ENCODE measurements at places on chromosomes 13 and 19.

- no peak for DNase-seq
Observed at GRCh38 chr13:114102131-114102520, 30.3 kb downstream of the RASA3 start.

GRCh38 chr13:50527188-50527587 lies 316.3 kb downstream of the DLEU7 start:
- no peak for DNase-seq

GRCh38 chr19:45444318-45445041 lies 20.8 kb upstream of the ERCC1 start:
- peak; percentile 89 for DNase-seq

DNA sequence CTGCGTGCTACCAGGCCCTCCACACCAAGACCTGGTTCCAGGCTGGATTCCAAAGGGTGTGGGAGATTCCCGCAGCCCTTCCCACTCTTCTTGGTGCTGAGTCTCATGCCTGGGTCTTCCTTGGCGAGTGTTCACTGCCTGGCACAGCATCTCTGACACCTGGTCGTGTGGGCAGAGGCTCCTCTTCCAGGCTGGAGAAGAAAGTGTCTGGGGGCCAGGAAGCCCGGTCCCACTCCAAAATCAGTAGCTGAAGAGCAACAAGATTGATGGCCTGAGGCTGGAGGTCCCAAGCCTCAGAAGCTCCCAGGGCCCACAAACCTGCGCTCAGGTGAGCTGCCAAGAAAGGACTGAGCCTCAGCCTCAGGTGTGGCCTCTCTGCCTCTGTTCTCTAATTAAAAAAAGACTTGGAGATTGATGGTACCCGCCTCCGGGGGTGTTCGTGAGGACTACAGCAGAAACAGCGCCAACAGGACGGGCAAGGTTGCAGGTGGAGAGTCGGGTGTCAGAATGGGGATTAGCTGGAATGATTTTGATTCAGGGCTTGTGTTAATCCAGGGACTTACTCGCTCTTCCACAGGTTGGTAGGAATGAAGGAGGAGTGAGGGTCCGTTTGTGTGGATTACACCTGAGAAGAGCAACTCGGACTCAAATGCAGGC lies 217.5 kb downstream of the TEX29 start:
- DNase-seq, result no peak

DNA sequence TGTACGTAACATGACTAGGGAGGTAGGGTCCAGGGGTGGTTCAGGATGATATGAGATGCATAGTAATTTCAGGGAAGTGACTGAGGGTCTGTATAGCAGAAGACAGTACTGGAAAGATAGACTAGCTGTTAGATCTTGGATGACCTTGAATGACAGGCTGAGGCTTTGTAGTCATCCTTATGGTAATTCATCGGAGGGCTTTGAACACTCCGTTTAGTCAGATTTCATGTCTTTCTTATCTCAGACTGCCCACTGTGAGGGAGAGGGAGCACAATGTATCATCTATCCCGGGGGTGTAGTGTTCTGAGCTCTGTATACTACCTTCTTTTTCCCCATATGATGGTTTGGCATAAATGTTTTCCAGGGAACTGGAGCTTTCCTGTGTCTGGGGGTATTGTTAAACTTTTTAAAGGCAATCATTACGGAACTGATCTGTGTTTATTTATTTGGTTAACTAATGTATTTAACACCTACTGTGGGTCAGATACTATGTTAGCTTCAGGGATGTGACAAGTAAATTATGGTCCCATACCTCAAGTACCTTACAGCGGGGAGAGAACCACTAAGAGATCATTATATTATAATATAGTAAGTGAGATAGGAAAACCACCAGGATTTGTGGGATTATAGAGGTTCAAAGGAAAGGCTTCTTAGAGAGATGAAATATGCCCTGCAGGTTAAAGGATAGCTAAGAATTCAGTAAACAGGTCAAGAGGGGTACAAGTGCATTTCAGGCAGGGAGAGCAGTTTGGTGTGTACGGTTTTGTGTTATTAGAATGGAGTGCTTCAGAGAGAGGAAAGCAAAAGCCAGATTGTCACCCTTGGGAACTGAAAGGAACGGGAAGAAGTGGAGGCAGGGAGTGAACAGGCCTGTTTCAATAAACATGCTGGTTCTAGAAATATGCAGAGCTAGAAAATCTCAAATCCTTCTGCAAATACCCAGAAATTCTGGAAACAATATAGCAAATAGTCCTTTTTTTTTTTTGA lies 164.8 kb upstream of the KL start:
- no peak for DNase-seq

GRCh38 chr13:109281903-109282635 lies 504.3 kb downstream of the IRS2 start:
- DNase-seq, result no peak

GRCh38 chr19:8126008-8126407 lies 23.4 kb downstream of the FBN3 start:
- no peak for DNase-seq

DNA sequence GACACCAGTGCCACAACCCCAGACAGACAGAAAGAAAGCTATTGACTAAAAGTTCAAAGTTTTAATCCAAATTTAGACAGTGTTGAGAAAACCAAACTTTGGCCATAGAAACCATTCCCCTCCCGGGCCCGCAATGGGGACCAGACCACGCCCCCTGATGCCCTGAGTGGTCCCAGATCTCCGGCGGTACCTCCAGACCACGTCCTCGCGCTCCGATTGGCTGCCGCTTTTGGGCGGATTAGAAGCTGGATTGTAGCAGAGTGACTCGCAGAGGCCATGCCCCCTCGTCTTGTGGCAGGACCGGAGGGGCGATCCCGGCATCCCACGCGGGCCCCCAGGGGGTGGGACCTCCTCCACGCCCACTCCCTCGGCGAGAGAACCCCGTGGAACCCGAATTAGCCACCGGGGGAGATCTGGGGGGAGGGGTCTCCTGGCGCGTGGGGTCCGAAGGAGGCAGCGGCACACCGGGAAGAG lies 797 bp upstream of the HSD17B14 start:
- DNase-seq, result peak; percentile 69

- DNase-seq, result no peak
Observed at GRCh38 chr13:73782450-73783449, 351.5 kb downstream of the KLF12 start.

GRCh38 chr19:58227964-58228584 lies 640 bp upstream of the ZNF544 start:
- DNase-seq, result no peak

- no peak for DNase-seq
Observed at GRCh38 chr13:113938246-113938645, 35.6 kb downstream of the C13orf46 start.

DNA sequence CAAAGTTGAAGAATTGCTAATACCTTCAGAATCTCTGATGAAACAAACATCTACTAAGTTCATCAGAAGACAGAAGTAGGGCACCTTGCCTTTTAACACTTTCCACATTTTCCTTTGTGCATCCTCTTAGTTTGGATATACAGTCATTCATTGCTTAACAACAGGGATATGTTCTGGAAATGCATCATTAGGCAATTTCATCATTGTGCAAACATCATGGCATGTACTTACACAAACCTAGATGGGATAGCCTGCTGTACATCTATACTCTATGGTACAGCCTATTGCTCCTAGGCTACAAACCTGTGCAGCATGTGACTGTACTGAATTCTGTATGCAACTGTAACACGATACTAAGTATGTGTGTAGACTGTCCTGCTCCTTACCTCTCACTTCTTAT lies 169.8 kb downstream of the SUCLA2 start:
- no peak for DNase-seq

- DNase-seq, result no peak
Observed at GRCh38 chr19:38664503-38665211, 17.2 kb downstream of the ACTN4 start.

GRCh38 chr19:16041299-16041990 lies 34.9 kb upstream of the TPM4 start:
- peak; percentile 90 for DNase-seq

DNA sequence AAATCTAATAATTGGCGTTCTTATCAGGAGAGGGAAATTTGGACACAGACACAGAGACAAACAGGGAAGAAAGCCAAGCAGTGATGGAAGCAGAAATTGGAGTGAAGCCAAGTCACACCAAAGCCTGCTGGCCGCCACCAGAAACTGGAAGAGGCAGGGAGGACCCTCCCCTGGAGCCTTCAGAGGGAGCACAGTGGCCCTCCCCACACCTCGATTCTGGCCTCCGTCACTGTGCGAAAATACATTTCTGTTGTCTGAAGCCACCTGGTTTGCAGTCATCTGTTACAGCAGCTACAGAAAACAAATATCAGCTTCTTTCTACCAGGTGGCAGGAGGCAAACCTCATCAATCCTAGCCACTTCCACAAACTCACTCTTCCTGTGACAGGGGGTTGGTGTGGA lies 8.3 kb upstream of the TLE6 start:
- no peak for DNase-seq

- no peak for DNase-seq
Observed at GRCh38 chr19:34126966-34127365, 45.3 kb upstream of the LSM14A start.

DNA sequence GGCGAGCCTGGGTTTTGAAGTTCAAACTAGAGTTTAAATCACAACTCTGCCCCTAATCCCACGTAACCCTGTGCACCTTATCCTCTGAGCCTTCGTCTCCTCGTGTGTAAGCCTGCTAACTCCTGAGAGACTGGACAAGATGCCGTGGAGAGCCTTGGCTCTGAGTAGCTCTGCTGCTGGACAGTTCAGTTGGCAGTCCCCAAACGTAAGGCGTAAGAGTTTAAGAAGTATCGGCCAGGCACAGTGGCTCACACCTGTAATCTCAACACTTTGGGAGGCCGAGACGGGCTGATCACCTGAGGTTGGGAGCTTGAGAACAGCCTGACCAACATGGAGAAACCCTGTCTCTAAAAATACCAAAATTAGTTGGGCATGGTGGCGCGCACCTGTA lies 4.7 kb upstream of the CD79A start:
- no peak for DNase-seq

DNA sequence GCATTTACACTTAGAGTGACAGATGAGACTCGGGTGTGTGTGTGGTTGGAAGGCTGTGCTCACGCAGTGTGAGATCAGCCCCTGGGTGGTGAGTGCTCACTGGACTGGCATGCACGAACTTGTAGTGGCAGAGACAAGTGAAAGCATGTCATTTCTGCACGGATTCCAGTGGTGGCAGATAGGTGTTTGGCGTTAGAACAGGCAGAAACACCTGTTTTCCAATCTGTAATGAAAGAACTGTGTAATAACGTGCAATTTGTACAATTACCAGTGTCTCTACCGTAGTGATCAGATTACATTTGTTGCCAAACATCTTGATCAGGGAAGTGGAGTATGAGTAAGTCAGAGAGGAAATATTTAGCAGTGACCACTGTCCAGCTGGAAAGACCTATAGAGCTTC lies 8.2 kb downstream of the LAMP1 start:
- DNase-seq, result no peak

DNA sequence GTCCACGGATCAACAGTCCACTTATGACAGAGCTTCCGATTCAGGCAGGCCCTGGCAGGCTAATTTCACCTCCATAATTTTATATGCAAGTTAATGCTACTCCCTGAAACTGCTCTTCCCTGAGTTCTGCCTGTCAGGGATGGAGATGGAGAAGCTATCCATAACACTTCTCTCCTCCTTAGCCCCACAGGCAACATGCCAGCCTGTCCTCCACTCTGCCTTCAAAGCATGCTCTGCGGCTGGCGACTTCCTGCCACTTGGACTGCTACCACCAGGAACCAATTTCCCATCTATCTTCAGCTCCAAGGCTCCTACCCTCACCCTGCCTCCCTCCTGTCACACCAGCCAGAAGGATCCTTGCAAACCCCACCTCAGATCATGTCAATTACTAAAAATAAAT lies 35.4 kb downstream of the GSX1 start:
- no peak for DNase-seq

GRCh38 chr19:41753936-41754529 lies 1.3 kb upstream of the CEACAM6 start:
- DNase-seq, result peak; percentile 36

- DNase-seq, result no peak
Observed at GRCh38 chr13:113258321-113259054, 38.6 kb upstream of the LAMP1 start.

DNA sequence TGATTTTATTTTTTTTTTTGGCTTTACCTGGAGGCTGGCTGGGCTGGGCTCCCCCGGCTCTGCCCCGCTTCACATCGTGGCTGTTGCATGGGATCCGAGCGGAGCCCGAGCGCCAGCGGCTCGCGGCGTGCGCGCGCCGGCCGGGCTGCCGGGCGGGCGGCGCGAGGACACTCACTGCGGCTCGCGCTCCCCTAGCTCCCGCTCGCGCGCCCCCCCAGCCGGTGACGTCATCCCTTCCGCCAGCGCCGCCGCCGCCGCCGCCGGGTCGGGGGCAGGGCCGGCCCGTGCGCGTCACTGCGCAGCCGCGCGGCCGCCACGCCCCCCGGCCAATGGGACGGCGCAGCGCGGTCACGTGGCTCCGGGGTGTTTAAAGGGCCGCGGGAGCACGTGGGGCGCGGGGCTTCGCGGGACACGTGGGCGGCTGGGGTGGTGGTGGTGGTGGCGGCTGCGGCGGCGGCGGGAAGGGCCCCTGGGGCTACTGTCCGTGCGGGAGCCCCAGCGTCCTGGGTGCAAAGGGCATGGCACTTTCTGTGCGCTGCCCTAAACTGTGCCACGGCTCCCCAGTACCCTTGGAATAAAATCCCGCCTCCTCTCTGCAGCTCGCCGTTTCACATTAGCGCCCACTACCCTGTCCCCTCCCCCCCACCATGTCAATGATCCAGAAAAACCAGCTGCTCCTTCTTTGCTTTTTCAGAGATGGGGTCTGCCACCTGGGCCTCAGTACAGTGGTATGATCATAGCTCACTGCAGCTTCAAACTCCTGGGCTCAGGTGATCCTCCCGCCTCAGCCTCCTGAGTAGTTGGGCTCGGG lies at the start of gene PTPRS:
TSS of gene PTPRS (minus strand) at position 176 of the 811 bp plus-strand sequence. CDS start 54,672 bp downstream, outside the sequence.
- peak; percentile 89 for DNase-seq

DNA sequence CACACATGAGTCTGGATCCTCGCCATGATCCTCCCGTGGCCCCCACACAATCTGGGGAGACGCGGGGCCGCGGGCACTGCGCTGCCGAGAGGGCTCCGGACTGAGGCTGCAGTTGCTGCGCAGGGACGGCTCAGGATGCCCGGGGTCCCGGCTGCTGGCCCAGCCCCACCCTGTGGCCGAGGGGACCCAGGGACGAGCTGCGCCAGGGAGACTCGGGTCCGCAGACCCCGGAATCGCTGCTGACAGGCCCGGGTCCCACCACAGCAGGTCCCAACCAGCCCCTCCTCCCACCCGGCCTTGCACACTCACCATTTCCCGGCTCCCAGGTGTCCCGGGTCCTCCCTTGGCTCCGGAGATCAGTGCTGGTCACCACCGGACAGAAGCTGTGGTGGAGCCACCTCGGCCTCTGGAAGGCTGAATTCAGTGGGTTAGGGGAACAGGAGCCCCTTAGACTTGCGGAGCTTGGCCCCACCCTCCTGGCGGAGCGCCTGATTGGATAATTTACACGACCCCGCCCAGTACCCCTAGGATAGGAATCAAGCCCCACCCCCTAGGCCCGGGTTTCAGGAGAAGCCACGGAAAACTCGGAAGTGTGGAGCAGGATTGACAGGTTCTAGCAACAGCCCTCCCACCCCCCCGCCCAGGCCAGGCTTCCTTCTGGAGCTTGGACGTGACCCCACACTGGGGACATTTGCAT lies 57.4 kb downstream of the ZNF44 start:
- no peak for DNase-seq

GRCh38 chr13:79398915-79399314 lies 7.1 kb downstream of the RBM26 start:
- DNase-seq, result no peak
